RCC 7860 (cell line): ENCODE measurements at places on chromosomes 4 and X.

- peak; percentile 66 for DNase-seq
Measured at GRCh38 chrX:110341189-110342035, 17.2 kb upstream of the RTL9 start.

GRCh38 chrX:130097507-130098209 lies 12.6 kb downstream of the ELF4 start:
- no peak for DNase-seq

GRCh38 chrX:6024204-6024603 lies 204.5 kb downstream of the NLGN4X start:
- peak; percentile 22 for DNase-seq

- no peak for DNase-seq
Measured at GRCh38 chrX:54223581-54223980, 40.5 kb upstream of the FAM120C start.

- DNase-seq = no peak
Measured at GRCh38 chrX:53695946-53696549, 9.5 kb upstream of the HUWE1 start.

GRCh38 chr4:4377732-4378460 lies 9.0 kb upstream of the NSG1 start:
- DNase-seq = no peak

GRCh38 chr4:52956691-52957090 lies 94.6 kb downstream of the RASL11B start:
- no peak for DNase-seq

DNA sequence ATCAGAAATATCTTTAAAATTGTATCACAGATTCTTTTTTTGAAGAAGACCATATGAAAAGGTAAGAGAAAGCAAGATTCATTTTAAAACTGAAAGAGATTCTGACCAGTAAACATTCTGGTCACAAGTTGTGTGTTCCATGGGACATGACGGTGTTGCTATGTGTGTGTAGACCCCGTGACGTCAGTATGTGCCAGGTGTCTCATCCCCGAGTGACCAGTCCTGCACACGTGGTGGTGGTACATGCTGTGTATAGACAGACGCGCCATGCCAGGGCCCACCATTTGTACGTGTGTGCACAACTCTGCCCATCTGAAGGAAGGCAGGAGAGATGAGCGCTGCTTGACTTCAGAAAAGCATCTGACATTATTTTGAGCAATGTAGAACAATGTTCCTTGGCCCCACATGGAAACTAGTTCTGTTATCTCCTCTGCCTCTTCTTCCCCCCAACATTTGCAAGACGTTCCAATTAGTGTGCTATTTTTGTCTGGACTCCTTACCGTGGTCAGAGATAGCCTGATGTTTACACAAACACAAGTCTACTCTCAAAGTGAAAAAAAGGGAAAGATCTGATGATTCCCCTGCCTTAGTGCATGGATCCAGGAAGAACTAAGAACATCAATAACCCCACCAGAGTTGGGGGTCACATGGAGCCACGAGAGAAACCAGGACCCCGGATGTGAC lies 51.2 kb downstream of the IRF2 start:
- no peak for DNase-seq

GRCh38 chrX:66039944-66040343 lies at the start of gene VSIG4:
Gene VSIG4, minus strand, starts transcription at chrX:66040080. Its CDS starts 82 bp downstream, at chrX:66039998.
- no peak for DNase-seq

DNA sequence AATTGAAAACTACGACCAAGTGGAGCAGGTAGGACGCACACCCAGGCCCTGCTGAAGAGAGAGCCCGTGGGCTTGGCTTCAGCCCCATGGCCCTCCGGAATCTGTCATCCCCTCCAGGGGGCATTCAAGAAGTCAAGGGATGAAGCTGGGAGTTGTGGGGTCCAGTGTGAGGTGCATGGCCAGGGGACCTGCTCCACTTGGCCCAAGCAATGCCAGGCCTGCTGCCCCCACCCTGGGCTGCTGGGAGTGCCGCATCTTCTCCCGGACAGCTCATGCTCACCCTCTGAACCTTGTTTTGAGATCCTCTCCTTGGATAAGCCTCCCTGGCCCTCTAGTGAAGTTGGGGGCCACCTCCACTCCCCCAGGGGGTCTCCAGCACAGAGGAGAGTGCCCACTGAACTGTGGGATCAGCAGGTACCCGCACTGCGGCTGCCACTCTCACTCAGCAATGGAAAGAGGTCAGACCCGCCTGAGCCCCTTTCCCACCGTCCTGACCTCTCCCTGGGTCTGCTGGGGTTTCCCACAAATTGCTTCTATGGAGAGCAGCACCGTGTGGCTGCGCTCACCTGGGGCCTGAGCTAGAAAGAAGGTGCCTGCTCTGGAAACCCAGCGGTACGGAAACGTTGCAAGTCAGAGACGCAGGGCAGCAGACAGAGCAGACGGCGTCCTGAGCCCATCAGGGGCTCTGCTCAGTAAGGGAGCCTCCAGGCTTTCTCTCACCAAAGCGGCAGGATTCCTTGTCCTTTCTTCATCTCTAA lies 5.0 kb upstream of the ABLIM2 start:
- no peak for DNase-seq

GRCh38 chr4:187227907-187228704 lies 504.4 kb upstream of the FAT1 start:
- DNase-seq = no peak

DNA sequence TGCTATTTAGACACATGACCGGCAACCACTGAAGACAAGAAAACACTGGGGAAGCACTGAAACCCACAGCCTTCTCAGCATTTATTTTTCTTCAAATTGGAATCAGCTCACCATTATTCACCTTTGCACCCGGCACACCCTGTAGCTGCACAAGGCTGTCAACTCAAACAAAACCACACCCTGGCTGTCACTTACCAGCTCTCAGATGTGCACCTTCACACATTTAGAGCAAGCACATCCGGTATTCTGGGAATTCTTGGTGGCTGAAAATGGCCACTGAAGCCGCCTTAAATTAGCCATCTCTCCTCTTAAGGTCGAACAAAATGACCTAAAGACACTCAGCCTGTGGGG lies 5.9 kb downstream of the ZFYVE28 start:
- DNase-seq = no peak

GRCh38 chr4:61485056-61485455 lies 284.9 kb downstream of the ADGRL3 start:
- no peak for DNase-seq

- DNase-seq = no peak
Measured at GRCh38 chr4:186534056-186534455, 21.3 kb downstream of the MTNR1A start.

GRCh38 chr4:159014859-159015258 lies 88.0 kb upstream of the RAPGEF2 start:
- no peak for DNase-seq

GRCh38 chrX:18146954-18147353 lies 73.7 kb downstream of the BEND2 start:
- no peak for DNase-seq

DNA sequence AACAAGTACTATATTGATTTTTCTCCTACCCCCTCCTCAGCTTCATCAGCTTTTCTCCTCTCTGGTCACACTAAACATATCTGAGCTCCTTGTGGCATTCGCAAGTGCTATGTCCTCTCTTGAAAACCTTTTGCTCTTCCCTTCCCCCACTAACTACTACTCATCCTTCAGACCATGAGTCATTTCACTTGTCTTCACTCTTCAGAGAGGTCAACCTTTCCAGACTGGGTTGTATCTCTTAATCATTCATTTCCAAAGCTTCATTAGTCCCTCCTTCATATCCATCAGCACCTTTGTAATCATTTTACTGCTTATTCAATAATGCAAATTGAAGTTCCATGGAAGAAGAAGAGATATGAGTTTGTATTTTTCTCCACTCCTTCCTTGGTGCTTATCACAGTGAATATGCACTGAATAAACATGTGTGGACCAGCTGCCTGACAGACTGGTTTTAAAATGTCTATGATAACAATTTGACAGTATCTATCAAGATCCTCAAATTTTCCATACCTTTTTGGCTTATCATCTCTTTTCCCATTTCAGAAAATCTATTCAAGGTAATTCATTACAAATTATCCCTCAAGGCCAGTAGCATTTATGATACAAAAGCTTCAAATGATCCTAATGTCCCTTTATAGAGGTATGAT lies 28.4 kb downstream of the DDX60L start:
- peak; percentile 69 for DNase-seq

DNA sequence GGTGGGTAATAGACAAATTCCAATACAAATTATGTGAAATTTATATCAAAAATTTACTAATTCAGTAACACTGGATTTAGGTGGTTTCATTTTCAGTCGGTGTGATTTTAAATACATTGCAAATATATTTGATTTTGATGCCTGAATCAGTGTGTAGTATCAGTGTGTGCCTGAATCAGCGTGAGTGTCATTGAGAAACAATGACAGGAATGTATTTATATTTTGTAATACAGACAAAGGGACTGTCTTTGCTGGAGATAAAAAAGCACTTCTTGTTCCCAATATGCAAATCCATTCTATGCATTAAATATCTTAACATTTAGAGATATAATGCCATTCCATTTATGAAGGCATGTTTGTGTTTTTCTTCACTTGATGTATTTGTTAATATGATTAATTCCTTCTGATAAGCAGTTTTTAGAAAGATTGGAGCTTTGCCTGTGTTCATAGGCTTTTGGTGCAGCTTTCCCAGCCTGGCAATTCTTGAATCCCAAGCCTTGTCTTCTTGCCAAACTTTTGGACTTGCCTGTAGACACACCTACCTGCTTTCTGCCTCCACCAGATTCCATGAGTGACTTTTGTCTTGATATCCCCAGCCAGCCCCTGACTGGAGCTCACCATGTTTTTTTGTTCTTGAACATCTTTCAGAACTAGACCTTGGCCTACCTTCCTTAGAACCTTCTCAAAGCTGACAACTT lies 243.8 kb downstream of the ADGRL3 start:
- no peak for DNase-seq

DNA sequence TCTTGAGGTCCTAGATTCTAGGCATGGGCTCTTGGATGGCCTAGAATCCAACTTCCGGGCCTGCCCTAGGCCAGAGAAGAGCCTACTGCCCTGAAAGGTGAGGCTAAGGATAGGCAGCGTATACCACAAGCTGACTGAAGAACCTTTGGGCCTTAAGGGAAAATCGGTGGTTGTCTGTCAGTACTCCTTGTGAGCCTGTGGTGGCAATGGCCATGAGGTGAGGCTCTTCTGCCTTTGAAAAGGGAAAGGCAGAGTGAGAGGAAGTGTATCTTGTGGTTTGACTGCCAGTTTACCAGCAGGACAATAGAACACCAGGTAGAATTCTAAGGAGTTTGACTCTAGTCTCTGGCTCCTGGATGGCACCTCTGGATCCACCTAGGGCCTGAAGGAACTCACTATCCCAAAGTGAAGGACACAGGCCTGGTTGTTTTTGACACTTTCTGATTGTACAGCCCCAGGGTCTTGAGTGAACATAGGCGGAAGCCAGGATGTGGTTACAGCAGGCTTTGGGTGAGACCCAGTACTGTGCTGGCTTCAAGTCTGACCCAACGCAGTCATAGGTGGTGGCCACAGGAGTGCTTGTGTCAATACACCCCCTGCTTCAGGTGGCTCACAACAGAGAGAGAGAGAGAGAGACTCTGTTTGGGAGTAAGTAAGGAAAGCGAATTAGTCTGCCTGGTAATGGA lies 20.9 kb downstream of the ITIH6 start:
- no peak for DNase-seq

GRCh38 chrX:50088645-50089044 lies 112.2 kb downstream of the AKAP4 start:
- DNase-seq = no peak

GRCh38 chr4:30718021-30718542 lies 2.1 kb upstream of the PCDH7 start:
- no peak for DNase-seq

- no peak for DNase-seq
Measured at GRCh38 chrX:38999099-38999498, 197.8 kb downstream of the MID1IP1 start.

DNA sequence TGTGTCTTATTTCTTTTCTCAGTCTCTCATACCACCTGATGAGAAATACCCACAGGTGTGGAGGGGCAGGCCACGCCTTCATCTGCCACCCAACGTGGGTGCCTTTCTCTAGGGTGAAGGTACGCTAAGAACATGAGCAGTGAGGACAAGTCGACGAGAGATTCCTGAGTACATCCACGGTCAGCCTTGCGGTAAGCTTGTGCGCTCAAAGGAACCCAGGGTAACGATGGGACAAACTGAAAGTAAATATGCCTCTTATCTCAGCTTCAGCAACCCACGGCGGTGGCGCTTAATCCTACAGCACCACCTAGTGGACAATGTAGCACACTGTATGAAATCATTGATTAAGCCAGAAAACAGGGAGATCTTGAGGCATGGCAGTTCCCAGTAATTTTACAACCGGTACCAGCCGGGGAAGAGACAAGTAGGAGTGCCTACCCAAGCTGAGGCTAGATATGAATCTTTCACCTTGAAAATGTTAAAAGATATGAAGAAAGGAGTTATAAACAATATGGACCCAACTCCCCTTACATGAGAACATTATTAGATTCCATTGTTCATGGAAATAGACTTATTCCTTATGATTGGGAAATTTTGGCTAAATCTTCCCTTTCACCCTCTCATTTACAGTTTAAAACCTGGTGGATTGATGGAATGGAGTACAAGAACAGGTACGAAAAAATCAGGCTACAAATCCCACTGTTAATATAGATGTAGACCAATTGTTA lies 63.0 kb downstream of the ZNF732 start:
- peak; percentile 33 for DNase-seq

DNA sequence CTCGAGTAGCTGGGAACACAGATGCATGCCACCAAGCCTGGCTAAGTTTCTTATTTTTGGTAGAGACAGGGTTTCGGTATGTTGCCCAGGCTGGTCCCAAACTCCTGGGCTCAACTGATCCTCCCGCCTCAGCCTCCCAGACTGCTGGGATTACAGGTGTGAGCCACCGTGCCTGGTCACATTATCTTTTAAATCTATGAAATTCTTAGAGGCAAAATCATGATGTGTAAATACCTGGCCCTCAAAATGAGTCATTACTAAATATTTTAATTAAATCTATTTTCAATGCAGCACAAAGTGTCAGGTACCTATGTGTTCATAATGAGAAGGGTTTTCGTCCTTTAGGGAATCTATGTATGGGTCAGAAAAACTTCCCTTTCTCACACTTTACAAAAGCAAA lies 222.5 kb upstream of the GPC4 start:
- no peak for DNase-seq

GRCh38 chr4:5878359-5878758 lies 14.5 kb downstream of the CRMP1 start:
- no peak for DNase-seq

- DNase-seq = no peak
Measured at GRCh38 chrX:30181353-30181752, 34.0 kb upstream of the MAGEB2 start.

GRCh38 chr4:124710911-124711310 lies 1.6 kb downstream of the ANKRD50 start:
- DNase-seq = no peak
